ENCODE measurements at places on chromosomes 16 and 17.

DNA sequence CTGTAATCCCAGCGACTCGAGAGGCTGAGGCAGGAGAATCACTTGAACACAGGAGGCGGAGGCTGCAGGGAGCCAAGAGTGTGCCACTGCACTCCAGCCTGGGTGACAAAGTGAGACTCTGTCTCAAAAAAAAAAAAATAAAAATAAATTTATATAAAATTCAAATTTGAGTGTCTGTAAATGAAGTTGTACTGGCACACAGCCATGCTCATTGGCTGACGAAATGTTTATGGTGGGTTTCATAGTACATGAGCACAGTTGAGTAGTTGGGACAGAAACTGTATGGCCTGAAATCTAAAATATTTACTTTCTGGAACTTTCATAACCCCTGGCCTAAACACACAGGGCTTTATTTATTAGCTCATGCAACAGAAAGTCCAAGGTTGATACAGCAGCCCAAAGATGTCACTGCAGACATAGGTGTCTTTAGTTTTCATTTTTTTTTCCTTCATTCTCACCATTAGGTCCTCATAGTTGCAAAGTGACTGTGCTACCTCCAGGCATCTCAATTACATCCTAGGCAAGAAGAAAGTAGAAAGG lies 355.3 kb downstream of the SLC39A11 start:
- no peak for DNase-seq

GRCh38 chr16:23848958-23849357 lies 13.2 kb downstream of the PRKCB start:
- no peak for DNase-seq

DNA sequence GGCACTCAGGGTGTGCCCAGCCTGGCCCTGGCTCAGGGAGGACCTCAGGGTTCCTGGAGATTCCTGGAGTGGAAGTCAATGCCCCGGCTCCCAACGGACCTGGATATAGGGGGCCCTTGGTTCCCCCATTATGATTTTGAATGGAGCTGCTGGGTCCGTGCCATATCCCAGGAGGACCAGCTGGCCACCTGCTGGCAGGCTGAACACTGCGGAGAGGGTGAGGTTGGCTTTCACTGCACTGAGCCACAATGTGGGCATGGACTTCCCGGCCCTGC lies 23.6 kb downstream of the USP6 start:
- DNase-seq: no peak

GRCh38 chr17:42333053-42333452 lies 44.8 kb downstream of the STAT5A start:
- DNase-seq: no peak

DNA sequence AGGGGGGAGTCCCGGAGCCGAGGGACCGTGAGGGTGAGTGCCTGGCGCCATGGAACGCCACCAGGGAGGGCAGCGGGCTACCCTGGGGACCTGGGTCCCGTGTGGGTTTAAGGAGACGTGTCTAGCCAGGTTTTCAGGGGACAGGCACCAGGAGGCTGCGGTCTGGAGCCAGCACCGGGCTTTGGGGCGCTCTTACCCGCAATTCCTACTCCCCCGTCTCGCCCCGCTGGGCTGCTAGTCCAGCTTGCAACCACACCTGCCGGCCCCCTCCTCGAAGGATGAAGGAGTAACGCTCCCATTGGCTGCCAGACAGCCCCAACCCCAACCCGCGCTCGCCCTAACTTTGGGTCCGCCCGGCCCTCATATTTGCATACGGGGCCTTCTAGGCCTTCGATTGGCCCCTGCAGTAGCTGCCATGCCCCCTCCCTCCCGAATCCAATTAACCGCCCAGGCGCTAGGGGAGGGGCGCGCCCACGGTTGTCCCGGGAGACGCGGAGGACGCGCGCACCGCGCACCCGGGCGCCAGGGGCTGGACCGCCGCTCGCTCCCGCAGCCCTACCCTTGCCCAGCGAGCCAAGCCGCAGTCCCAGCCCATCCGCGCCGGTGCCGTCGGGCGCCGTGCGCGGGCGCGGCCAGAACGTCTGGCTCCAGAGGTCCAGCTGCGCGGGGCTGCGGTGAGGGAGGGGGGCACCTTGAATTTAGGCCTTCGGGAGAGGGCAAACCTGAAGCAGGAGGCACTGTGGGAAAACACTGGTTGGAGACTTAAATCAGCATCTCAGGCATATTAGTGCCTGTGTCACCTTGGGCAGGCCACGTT lies at the start of gene TTLL6:
Gene TTLL6, minus strand, starts transcription at position 456 of the 817 bp plus-strand sequence. Its CDS starts 157 bp downstream, at position 299.
- DNase-seq: peak; percentile 94

DNA sequence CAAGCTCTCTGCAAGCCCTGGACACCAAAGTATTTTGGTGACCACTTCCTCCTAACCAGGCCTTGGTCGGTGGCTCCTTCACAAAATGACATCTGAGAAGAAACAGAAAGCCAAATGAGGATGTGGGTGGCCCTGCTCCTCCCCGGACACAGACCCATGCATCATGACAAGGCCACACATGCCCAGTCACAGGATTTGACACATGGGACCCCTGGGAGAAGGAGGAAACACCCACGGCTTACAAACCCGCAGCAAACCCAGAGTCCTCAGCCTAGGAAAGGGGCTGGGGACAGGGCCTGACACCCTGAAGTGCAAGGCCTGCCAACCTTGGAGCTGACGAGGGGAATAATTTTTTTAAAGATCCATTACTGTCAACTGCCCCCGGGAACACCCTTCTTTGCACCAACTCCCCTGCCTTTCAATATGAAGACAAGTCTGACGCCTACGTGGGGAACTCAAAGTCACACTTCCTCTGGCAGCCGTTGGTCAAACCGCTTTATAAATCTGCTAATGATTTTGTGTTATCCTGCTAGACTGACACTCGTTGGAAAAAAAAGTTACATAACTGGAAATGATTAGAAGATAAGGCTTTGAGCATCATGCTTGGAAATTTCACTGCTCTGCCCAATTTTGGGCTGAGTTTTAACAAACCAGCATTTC lies 41.3 kb downstream of the GAS7 start:
- DNase-seq: peak; percentile 100

DNA sequence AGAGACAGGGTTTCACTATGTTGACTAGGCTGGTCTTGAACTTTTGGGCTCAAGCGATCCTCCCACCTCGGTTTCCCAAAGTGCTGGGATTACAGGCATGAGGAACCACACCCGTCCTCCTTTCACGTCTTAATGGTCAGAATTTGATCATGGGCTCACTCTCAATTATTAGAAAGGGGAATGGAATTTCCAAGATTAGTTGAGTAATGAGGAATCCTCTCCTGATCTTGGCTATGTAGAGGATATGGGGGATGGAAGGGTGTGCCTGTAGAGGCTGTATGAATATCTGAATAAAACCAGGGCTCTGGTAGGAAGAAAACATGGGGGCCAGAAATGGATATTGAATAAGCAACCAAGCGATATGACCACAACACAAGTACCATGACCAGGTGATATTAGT lies 25.9 kb upstream of the SMURF2 start:
- DNase-seq: no peak

DNA sequence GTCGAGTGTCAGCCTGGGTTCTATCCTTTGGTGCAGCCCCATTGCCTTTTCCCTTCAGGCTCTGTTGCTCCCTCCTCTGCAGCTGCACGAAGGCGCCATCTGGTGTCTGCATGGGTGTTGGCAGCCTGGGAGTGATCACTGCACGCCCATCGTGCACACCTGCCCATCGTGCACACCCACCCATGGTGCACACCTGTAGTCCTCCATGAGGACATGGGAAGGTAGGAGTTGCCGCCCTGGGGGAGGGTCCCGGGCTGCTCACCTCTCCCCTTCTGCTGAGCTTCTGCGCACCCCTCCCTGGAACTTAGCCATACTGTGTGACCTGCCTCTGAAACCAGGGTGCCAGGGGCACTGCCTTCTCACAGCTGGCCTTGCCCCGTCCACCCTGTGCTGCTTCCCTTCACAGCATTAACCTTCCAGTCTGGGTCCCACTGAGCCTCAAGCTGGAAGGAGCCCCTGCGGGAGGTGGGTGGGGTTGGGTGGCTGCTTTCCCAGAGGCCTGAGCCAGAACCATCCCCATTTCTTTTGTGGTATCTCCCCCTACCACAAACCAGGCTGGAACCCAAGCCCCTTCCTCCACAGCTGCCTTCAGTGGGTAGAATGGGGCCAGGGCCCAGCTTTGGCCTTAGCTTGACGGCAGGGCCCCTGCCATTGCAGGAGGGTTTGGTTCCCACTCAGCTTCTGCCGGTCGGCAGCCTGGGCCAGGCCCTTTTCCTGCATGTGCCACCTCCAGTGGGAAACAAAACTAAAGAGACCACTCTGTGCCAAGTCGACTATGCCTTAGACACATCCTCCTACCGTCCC lies 2.9 kb downstream of the CTRL start:
- peak; percentile 76 for DNase-seq
